Posterior vena cava (tissue), 2 donors: ENCODE measurements at places on chromosomes 16 and 17. TPM values are rescaled to one million over a fixed set of nuclear protein-coding genes. Genes with fewer than 3 reads are reported as not detected.

Gene BAIAP3
- 0.56 TPM for total RNA-seq

Gene GDPD3
- total RNA-seq = 3.7 TPM

Gene QRICH2
- total RNA-seq = 0.83 TPM

Gene KRTAP1-1
- total RNA-seq = not detected

Gene GCGR
- not detected for total RNA-seq

Gene PRKCA
- 10.9 TPM for total RNA-seq

DNA sequence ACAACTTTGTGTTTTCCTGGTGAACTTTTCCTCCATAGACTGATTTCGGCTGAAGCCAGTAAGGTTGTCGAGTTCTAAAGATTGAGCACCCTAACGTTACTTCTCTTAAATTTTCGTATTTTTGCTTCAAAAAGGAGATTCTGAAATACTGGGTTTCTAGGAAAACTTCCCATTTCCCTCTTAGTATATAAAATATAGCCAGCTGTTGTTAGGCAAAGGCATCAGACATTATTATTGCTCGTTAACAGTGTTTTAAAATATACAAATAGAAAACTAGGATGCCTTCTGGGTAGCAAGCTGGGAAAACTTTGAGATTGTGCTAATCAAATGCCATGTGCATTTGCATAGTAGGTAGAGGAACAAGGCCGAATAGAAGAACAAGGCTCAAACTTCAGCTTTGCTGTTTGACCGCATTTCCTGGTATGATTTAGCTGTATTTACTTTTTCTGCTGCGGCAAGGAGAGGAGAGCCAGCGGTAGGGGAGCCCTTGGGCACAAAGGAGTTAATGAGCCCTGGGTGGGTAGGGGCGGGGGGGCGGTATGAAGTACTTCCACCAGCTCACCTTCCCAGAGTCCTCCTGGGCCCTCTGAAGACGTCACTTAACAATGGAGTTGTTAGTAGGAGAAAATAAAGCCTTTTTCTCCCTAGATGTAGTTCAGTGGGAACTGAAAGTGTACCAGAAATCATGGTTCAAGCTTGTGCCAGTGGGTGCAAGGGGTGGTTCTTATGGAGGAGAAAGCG lies 151.9 kb downstream of the MSI2 start:
- DNase-seq = no peak

- no peak for DNase-seq
Observed at GRCh38 chr17:17576772-17577234, 14.7 kb downstream of the PEMT start.

DNA sequence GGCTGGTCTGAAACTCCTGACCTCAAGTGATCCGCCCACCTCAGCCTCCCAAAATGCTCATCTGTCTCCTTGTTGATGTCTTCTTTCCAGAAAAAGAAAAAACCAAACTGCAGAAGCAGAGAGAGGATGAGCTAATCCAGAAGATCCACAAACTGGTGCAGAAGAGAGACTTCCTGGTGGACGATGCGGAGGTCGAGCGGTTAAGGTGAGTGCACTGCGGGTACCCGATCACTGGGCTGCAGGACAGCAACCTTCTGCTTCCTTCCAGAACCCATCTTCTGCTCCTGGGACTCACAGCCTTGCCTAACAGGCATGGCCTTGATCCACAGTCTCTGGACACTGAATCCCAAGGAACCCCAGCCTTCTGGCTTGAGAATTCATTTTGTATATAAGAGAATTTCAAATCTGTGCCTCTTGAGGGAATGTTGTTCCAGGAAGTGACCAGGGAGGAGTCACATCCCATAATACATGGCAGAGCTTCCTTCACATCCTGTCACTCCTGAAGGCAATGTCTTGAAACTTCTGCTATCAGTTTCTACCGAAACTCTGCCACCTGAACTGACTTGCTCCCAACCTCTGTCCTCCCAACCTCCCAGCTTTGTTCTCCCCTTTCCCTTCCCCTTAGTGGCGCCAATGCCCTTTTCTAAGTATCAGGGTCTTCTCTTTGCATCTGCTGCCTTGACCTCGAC lies 61.7 kb downstream of the MARF1 start:
- no peak for DNase-seq

DNA sequence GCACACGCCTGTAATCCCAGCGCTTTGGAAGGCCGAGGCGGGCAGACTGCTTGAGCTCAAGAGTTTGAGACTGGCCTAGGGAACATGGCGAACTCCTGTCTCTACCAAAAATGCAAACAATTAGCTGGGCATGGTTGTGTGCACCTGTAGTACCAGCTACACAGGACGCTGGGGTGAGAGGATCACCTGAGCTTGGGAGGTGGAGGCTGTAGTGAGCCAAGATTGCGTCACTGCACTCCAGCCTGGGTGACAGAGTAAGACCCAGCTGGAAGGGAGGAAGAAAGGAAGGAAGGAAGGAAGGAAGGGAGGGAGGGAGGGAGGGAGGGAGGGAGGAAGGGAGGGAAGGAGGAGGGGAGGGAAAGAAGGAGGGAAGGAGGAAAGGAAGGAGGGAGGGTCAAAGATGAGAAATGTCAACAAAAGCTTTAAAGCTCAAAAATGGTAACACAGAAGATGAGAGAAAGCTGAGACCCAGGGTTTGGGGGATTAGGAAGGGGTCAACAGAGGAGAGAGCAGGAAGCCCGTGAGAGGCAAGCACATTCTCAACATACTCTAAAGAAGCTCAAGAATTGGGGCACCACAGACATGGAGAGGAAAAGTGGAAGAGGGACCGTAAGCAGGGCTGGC lies 5.0 kb upstream of the KRT19 start:
- no peak for DNase-seq

DNA sequence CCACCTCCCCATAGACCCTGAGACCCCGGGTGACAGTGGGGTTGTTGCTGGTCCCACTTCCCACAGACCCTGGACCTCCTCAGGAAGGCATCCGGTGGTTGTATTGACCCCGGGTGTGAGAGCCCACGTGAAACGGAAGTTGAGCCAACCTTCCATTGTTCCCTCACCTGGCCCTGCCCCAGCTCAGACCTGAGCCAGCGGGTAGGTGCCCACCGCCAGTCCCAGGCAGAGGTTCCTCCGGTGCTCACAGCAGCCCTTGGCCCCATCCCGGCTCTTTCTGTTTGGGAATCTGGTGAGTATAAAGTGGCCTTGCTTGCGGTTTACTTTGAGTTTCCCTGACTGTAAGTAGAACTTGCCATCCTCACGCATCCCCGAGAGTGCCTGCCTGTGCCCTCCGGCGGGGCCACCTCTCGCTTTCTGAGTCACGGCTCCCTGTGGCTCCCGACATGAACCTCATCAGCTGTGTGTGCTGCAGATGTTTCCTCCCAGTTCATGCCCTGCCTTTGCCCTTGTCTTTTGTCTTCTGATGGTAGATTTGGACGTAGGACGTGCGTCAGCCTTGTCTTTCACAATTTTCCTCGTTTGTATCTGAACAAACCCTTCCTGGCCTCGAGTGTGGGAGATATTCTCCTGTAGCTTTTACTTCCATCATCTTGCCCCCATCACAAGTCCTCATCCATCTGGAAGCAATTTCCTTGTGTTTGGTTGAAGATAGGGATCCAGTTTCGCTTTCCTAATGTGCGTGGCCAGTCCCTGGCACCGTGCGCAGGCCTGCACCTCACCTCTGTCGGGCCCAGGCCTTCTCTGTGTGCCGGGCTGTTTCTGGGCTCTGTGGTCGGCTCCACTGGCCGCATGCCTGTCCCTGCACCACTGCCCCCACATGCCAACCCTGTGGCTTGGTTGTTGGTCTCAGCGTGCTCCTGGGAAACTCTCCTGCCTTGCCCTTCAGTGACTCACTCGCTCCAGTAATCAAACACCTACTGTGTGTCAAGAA lies 76.0 kb downstream of the METRNL start:
- DNase-seq = peak; percentile 84

- DNase-seq = no peak
Observed at GRCh38 chr17:54992797-54993639, 24.5 kb downstream of the STXBP4 start.

DNA sequence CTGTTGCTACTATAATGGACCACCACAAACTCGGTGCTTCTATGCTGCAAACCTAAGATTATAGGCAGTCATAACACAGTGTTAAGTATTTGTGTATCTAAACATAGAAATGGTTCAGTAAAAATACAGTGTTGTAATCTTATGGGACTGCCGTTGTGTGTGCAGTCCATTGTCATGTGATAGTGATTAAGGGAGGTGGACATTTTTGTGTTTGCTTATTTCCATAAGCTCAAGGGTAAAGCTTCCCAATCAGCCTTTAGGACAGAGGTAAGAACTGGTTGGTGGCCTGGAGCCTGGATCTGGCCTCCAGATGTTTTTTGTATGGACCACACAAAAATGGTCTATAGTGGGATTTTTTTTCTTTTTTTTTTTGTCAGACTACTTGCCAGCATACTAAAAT lies 29.9 kb downstream of the WWOX start:
- no peak for DNase-seq

- no peak for DNase-seq
Observed at GRCh38 chr16:85947230-85948137, 48.5 kb downstream of the IRF8 start.

GRCh38 chr17:68580236-68580770 lies 20.9 kb downstream of the FAM20A start:
- no peak for DNase-seq

- DNase-seq = no peak
Observed at GRCh38 chr17:33200587-33200986, 92.5 kb downstream of the ASIC2 start.

- DNase-seq = no peak
Observed at GRCh38 chr17:76000755-76001521, at the start of gene CDK3. Gene CDK3, plus strand, starts transcription at chr17:76000855. Its CDS starts 571 bp downstream, at chr17:76001426.

- no peak for DNase-seq
Observed at GRCh38 chr16:89907055-89907814, 11.4 kb upstream of the MC1R start.

- no peak for DNase-seq
Observed at GRCh38 chr17:54891176-54891821, 9.4 kb upstream of the TOM1L1 start.

DNA sequence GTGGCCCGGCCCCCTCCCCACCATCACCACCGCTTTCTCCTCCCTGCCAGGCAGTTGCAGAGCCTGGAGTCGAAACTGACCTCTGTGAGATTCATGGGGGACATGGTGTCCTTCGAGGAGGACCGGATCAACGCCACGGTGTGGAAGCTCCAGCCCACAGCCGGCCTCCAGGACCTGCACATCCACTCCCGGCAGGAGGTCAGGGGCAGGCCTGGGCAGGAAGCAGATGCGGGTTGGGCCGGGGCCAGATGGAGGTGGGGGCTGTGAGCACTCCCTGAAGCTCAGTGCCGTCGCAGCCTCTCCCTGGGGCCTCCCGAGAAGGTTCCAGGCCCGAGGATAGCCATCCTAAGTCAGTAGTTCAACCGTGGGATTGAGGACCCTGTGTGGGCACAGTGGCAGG lies 14.2 kb upstream of the ADGRG3 start:
- DNase-seq = no peak

GRCh38 chr17:64060331-64060730 lies 39.9 kb upstream of the ICAM2 start:
- DNase-seq = no peak

- DNase-seq = peak; percentile 93
Observed at GRCh38 chr17:78258323-78259191, 27.1 kb downstream of the TMEM235 start.

GRCh38 chr17:61412143-61412859 lies 12.7 kb downstream of the TBX2 start:
- DNase-seq = peak; percentile 94

GRCh38 chr17:29584452-29585079 lies 4.9 kb downstream of the GIT1 start:
- DNase-seq = no peak
